ENCODE measurements at places on chromosomes 12 and 14.

GRCh38 chr12:54701940-54702592 is 53.9 kb upstream of the DCD start:
- DNase-seq = no peak

DNA sequence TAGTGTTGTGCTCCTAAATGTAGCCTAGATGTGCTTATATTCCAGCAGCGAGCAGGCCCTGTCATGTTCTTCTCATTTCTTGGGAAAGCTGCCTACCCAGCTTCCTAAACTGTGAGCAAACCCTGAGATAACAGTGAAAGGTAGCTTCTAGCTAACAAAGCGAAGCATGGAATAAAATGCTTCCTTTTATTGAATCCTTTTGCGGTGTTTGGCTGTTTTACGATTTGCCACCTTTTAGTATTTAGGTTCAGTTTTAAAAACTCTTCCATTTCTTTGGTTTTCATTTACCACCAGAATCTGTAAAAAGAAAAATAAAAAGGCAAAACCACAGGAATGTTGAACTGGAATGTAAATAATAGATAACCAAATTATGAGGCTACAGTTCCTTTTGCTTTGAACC is 5.0 kb upstream of the PKP2 start:
- DNase-seq = no peak

- no peak for DNase-seq
Observed at GRCh38 chr12:55653031-55653430, 16.3 kb downstream of the OR10P1 start.

GRCh38 chr14:90811641-90812040 is 4.6 kb downstream of the TTC7B start:
- no peak for DNase-seq

- DNase-seq = no peak
Observed at GRCh38 chr14:102442241-102443211, 67.0 kb downstream of the ANKRD9 start.

DNA sequence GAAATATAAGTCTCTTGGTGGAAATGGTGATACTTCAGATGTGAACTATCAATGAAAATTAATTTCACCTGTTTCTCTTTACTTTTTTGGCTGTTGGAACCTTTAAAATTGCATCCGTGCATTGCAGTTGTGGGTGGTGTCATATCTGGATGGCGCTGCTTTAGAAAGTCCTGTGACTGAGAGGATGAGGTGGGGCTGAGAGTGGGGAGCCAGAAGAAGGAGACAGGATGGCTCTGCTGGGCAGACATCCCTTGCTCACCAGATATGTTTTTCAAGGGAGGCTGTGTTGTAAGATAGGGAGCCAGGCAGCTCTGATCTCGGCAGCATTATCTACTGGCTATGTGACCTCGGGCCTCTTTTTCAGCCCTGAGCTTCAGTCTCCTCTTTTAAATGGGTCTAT is 12.7 kb downstream of the ASB2 start:
- DNase-seq = no peak

- DNase-seq = no peak
Observed at GRCh38 chr12:102479099-102479885, 1.1 kb downstream of the IGF1 start.

- no peak for DNase-seq
Observed at GRCh38 chr14:102341566-102341965, 21.1 kb downstream of the CINP start.

- DNase-seq = no peak
Observed at GRCh38 chr12:130617219-130617618, 98.9 kb downstream of the RIMBP2 start.

DNA sequence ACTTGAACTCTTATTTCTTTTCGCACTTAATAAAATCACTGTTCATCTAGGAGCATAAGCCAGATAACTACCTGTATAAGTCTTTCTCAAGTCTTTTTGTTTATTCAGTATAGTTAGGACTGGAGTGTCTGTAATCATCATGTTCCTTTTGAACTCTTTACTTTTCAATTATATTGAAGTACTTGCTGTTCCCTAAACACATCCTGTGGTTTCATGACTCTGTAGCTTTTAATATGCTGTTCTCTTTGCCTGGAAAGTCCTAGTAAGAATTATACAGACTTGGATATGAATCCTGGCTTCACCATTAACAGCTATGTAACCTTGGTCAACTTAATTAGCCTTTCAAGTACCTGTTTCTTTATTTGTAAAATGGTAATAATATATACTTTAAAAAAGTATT is 88.2 kb downstream of the CCDC91 start:
- no peak for DNase-seq

GRCh38 chr12:57085999-57086492 is 2.9 kb upstream of the NAB2 start:
- no peak for DNase-seq

DNA sequence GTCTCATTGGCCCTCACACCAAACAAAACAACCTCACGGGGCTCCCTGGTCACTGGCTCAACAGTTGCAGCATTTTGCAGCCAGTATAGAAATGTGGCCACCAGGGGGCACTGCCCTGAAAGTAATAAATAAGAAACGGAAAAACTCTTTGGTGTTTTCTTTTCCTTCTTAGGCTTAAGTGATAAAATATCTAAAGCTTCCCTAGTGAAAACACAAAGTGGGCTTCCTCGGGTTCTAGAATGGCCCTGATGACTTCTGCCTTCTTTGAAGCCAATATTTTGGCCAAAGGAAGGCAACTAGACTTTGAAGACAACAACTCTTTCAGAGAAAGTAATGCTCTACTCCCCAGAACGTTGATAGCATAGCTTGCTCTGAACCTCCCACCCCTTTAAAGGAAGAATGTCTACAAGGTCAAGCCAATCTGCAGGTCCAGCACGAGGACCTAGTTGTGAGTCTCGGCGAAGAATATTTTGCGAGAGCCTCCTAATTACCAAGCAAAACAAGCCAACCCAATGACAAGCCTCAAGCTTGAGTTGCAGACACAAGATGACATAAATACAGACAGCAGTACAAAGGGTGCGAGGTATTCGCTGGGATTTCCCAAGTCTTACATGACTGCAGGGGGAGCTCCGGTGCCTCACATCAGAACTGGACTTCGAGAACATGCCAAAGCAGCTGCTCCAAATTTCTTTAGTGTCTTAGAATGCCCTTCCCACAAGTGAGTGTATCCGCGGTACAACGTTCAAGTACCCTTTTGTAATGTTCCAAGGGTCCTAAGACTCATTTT is 2.6 kb downstream of the ITPK1 start:
- DNase-seq = peak; percentile 65

- no peak for DNase-seq
Observed at GRCh38 chr12:62744551-62744950, 190.4 kb downstream of the PPM1H start.

DNA sequence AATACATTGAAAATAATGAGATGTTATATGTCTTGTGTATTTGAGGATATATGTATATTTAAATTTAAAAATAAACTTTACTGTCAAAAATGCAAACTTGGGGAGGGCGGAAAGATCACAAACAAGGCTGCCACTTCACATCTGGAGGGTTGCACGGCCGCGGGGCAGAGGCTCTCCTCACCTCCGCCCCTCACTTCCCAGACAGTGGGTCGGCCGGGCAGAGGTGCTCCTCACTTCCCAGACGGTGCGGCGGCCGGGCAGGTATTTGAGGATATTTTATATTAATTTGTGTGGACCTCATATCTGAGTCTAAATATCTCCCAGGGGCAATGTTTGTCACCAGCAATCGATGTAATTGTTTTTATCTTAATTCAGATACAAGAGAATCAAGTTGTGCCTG is 3.7 kb upstream of the CLEC6A start:
- DNase-seq = no peak

- DNase-seq = no peak
Observed at GRCh38 chr12:123478762-123479161, 20.8 kb downstream of the SNRNP35 start.

DNA sequence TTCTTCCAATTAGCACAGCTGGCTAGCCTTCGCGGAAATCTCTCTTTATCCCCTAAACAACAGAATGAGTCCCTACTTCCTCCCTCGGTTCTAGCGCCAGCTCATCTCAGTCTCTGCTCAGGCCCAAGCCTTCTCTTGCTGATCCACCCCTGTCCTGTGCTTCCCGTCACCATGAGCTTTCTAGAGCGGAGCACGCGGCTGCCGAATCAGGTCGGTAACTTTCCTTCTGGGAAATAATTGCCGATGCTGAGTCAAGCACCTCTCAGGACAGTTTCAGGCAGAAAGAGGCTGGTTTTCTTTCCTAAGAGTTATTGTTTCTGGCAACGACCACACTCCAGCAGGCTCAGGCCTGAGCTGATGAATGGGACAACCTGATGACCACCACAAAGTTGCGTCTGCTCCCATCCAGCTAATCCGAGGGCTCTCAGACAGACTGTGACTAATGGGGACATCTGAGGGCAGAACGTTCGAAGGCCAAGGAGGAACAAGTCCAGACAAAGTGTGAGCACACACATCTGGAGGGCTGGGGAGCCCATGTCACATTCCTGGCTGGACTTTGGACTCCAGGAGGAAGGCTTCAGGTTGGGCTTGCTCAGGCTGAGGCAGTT is 13.6 kb upstream of the GPR68 start:
- DNase-seq = no peak

GRCh38 chr12:10363914-10364814 is 25.7 kb downstream of the KLRK1 start:
- no peak for DNase-seq

GRCh38 chr12:34598352-34598827 is 576.1 kb downstream of the ALG10 start:
- DNase-seq = no peak

GRCh38 chr12:28893856-28894255 is 255.2 kb upstream of the FAR2 start:
- DNase-seq = no peak

DNA sequence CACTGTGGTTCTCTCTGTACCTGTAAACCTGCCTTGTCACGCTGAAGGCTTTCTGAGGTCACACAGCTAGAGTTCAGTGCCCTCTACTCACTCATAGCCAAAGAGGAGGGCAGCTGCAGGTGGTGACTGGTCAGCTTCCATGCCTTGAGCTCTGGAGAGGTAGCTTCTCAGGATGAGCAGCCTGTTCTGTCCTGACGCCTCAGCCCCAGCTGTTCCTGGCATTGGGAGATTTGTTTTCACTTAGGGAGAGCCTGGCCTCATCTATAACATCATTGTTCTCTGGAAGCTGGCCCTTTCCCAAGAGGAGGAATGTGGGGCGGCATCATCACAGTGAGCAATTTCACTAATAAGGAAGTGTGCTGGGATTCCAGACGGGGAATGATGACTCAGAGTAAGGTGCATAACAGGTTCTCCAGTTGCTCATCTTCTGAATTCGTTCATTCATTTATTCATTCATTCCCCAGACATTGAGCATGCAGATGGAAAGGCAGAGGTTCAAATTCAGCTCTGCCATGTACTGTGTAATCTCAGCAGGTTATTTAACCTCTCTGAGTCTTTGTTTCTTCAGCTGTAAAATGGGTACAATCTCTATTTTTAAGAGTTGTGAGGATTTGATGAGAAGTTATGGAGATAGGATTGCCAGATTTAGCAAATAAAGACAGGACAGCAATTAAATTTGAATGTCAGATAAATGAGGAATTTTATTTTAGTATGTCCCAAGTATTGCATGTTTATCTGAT is 255.8 kb upstream of the CRY1 start:
- no peak for DNase-seq

DNA sequence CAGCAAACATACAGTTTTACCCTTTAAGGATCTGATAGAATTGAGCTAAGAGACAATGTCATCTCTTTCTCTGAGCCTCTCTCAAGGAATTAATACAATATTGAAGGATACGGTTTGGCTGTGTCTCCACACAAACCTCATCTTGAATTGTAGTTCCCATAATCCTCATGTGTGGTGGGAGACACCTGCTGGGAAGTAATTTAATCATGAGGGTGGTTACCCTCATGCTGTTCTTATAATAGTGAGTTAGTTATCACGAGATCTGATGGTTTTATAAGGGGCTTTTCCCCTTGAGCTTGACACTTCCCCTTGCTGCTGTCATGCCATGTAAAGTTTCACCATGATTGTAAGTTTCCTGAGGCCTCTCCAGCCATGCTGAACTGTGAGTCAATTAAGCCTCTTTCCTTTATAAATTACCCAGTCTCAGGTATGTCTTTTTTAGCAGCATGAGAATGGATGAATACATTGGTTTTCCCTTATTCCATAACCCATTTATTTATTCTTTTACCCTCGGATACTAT is 47.6 kb downstream of the TMEM30B start:
- no peak for DNase-seq

DNA sequence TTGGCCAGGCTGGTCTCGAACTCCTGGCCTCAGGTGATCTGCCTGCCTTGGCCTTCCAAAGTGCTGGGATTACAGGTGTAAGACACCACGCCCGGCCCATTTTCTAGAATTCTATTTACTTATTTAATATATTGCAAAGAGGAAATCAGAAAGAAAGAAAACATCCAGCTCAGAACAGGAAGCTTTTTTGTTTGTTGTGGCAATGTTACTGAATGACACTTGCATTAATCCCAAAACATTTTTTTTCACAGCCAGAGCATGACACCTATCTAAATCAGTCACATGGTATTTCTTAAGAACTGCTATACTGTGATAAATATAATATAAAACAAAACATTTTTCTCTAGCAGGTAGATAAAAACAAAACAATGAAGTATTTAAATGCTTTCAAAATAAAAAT is 12.6 kb downstream of the CFL2 start:
- no peak for DNase-seq

- no peak for DNase-seq
Observed at GRCh38 chr12:28390206-28390605, 199.9 kb downstream of the CCDC91 start.

All from effector CD8-positive, alpha-beta T cell (primary cell).